ENCODE measurements at places on chromosomes 2 and 18.

DNA sequence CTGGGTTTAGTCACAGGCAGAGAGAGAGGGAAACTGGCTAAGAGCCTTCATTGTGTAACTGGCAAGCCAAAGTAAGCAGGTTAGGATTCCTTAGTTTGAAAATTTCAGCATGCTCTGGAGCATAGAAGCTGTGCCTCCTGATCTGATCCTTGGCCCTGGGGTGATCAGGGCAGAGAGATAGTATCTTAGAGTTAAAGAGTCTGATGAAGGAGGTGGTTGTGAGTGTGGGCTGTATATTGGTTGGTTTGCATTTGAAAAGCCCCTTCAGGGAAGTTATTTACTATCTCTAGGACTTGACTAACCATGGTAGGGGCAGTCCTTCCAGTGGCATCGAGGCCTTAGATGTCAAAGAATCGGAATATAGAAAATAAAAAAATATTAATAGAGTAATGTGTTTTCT lies 230.1 kb downstream of the CD226 start:
- no peak for DNase-seq

DNA sequence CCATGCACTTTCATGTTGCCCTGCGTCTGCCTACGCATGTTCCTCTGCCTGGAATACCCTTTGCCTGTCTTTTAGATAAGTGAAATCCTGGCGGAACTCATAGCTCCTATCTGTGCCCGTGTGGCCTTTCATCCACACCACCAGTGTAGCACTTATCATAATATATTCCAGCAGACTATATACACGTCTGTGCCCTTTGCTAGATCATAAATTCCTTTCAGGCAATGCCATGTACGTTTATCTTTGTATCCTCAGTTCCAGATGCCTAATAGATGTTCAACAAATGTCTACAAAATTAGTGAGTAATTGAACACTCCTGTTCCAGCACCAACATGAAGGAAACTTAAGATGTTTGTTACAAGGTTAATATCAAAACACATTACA lies 106.9 kb downstream of the COLEC12 start:
- no peak for DNase-seq

DNA sequence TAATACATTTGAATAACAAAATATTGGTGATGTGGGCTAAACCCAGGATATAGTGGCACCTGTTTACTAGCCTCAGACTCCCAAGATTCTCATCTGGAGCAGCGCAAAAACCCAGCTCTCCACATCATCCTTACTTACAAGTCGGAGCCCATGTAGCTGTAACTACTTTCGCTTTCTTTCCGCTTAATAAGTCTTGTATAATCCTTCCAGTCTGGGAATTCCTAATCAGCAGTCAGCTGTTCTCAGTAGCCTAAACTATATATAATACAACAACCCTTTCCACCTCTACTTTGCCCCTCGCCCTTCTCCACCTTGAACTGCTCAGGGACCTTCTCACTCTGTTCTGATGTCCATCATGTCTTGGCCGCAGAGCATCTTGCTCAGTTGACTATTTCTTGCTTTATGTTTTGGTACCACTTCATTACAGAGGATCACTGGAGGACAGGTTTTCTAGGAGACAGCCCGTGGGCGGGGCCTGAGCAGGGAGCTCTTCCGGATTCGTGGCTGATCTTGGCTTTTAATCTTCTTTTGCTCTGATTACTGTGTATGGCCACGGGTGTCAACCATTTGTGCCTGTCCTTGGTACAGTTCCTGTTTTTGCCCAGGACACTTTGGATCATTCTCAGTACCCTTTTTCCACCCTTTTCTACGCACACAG lies 119.9 kb upstream of the SERTAD2 start:
- no peak for DNase-seq

GRCh38 chr18:44773640-44774155 lies 93.0 kb downstream of the SETBP1 start:
- no peak for DNase-seq

GRCh38 chr2:100039291-100039980 lies 103.0 kb downstream of the AFF3 start:
- no peak for DNase-seq

GRCh38 chr18:2981212-2981728 lies 31.7 kb downstream of the LPIN2 start:
- DNase-seq: no peak

DNA sequence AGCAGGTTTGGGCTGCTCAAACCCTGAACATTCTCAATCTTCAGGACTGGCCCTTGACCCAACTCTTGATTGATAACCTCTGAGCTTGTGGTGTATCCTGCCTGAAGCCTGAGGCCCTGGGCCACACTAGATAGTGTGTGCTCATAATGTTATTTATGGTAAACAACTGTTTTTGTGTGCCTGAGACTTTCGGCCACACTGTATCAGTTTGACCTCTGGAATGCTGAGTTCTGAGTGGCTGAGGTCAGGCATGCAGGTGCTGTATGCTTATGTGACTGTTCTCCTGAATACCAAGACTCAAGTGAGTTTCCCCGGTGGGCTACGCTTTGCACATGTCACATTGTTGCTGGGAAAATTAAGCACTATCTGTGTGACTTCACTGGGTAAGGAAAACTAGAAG lies 82.2 kb upstream of the RMP24 start:
- no peak for DNase-seq

DNA sequence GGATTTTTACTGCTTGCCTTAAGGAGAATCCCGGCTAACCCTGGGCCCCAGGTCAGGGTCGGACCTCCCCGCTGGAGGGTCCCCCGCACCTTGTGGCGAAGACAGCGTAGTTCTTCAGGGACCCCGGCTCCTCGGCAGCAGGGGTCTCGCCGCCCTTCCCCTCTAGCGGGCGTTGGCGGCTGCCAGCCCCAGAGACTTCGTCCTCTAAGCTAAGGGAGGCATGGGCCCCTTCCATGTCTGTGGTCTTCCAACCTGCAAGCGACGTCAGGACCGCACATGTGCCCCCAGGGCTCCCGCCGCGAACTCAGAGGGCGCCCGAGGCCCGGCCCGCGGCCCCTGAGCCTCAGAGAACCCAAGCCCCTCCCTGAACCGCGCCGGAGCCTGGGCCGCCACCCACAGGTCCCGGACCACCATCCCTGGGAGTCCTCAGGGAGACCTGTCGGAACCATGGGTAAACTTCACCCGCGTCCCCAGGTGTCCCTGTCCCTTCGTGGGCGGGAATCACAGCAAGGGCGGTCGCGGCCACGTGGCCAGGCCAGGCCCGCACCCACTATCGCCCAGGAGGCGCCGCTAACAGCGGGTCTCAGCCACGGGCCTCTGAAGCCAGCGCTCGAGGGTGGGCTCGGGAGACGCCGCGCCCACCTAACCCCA lies 562 bp downstream of the ANKMY1 start:
- DNase-seq: no peak

DNA sequence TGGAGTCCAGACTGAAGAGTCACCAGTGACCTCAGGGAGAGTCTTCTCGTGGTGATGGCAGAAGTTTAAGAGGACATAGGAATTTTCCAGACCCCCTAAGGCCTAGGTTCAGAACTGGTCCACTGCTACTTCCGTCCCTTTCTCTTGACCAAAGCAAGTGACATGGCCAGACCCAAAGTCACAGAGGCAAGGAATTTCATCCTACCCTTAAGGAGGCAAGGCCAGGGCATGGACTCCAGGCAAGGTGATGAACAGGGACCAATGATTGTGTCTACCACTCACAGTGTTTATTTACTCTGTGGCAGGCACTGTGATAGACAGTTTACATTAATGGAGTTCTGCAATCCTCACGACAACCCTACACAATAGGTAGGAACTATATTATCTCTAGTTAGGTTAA lies 265.1 kb downstream of the GLI2 start:
- DNase-seq: no peak

- DNase-seq: no peak
Observed at GRCh38 chr18:69636529-69637301, 236.0 kb downstream of the DOK6 start.

DNA sequence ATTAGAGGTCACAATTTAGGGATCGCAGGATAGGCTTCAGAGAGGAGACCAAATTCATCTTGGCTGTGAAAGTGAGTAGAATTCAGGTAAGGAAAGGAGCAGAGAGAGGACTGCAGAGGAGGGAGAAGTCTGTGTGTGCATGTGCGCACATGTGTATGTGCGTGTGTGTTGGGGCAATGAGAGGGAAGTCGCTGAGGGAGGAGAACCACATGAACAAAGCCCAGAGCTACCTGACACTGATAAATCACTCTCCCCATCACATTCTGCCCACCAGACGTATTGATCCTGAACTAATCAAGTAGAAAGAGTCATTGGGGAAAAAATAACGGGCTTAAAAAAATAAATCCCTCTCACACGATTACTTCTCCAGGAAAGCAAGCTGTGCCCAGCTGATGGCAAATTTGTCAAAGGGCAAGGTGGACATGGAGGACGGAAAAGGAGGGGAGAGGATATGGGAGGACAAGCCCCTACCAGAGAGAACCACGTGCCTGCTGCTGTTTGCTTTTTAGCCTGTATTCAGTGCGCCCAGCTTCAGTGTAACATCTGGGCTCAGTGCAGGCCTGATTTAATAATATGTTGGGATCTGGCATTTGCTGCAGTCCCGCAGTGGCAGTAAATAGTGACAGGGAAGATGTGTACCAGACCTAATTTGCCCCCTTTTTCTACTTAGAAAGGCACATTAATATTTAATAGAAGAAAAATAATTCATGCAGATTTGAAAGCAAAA lies 307.5 kb downstream of the C1D start:
- DNase-seq: no peak

DNA sequence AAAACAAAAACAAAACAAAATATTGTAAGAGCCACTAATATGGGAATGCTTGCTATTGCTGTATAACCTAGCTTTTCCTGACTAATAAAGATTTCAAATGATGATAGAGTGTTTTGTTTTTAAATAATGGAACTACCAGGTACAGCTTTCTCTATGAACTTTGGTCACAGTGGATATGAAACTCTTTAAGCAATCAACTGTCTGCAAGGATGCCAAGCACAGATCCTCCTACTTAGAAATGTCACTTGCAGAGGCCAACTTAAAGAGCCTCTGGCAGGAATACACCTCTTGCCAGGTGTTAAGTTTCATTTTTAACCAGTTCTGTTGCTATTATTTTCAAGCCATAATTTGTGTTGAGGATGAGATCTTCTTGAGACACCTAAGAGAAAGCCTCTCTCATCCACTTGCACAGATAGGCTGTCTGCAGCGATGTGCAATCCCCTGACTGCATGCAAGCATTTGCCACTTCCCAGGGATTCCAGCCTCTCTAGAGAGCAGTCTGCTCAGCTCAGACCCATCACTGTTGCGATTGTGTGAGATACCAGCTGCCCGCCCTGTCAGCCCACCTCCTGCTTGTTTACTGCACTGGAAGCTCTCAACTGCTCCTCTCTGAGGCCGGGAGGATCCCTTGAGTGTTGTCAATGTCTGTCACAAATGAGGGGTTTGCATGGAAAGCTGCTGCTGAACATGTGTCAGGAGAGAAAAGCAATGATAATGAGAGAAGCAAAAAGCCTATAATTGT lies 86.1 kb upstream of the SCG2 start:
- no peak for DNase-seq

DNA sequence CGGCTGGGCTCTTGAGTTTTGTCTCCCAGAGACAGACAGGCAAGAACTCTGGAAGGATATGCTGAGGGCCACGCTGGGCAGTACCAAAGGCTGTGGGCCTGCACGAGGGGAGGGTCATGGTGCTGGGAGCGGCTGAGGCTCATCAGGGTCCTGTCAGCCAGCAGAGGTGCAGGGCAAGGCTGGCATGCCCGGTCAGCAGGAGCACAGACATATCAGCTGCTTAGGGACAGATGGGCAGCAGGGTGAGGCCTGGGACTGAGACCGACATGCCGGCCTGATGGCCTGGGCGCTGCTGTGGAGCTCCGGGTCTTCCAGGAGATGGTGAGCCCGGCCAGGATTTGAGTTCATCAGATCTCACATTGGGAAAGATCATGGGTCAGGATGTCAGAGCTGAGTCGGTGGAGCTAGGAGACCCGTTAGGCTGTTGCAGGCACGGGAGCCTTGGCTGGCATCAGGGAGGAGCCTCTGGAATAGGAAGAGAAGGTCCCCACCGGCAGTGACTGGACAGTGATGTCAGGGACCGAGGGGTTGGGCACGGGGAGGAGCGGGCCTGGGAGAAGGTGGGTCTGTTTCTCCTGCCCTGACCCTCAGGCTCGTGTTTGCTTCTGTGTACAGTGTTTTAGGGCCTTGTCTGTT lies 18.8 kb downstream of the CNDP2 start:
- DNase-seq: no peak

DNA sequence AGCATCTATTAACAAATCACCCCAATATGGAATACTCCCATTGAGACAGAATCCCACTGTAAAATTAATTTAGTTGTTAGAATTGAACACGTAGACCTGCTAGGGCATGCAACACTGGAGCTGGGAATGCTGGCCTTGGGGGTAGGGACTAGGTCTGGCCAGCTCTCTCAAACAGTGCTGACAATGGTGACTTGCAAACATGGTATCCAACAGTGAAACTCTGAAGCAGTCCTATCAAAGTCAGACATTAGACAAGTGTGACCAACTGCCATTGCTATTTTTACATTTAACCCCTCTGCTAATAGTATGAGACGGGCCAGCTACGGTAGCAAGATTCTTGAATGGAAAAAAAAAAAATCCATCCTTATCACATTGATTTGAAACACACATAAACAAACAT lies 7.2 kb downstream of the E2F6 start:
- no peak for DNase-seq

GRCh38 chr2:74577448-74577847 lies 22.9 kb downstream of the DOK1 start:
- no peak for DNase-seq

- DNase-seq: no peak
Observed at GRCh38 chr2:12120281-12121150, 374.1 kb downstream of the LPIN1 start.

GRCh38 chr2:11898576-11898975 lies 152.1 kb downstream of the LPIN1 start:
- no peak for DNase-seq

DNA sequence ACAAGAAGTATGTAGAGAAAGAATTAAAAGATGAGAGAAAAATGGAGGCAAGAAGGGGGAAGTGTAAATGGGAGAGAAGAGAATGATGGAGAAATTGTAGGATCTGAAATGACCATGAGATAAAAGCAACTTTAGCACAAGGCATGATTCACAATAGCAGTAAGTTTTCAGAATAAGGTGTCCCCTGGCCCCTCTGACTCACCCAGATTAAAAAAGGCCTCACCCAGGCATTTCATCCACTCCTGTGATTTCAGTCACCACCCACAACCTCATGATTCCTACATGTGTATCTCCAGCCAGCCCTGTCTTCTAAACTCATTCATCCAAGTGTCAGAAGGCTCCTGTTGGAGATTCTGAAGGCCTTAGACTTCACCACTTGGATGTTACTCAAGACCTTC lies 56.6 kb downstream of the SP100 start:
- no peak for DNase-seq

GRCh38 chr2:20365249-20365817 lies 14.7 kb upstream of the PUM2 start:
- DNase-seq: no peak

- no peak for DNase-seq
Observed at GRCh38 chr2:173741759-173742158, 223.4 kb downstream of the SP3 start.

Measured in activated gamma-delta T cell (primary cell).